ENCODE measurements at places on chromosomes 5 and 9.

GRCh38 chr5:133878236-133878555, 90.2 kb downstream of the C5orf15 start:
- no peak for DNase-seq

GRCh38 chr5:96809921-96810320, 2.2 kb upstream of the ERAP1 start:
- DNase-seq, result no peak

DNA sequence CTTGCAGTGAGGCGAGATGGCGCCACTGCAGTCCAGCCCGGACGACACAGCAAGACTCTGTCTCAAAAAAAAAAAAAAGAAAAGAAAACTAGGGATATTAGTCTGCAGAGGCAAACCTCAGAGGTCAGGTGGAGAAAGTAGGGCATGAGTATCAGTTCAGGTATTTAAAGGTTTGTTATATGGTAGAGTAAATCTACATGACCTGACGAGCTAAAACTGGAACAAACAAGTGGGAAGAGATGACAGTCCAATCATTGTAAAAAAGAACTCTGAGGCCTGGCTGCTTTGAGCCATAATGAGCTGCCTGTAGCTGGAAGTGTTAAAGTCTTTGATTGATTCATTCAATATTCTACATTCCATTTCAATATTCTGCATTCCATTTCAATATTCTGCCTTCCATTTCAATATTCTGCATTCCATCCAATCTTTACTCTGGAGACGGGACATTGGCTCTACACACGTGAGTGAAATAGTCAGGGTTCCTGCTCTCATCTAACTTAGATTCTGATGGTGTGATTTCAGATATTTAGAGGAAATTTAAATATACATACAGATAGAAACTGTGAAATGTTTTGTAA, 28.9 kb upstream of the GRAMD2B start:
- DNase-seq, result no peak

DNA sequence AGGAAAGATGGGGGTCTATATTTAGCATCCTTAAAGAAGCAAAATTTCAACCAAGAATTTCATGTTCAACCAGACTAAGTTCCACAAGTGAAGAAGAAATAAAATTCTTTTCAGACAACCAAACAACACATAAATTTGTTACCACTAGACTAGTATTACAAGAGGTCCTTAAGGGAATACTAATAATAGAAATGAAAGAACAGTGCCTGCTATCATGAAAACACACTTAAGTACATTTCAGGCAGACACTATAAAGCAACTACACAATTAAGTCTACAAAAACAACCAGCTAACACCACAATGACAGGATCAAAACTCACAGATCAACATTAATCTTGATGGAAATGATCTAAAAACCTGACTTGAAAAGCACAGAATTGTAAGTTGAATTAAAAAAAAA, 477.2 kb downstream of the PTPRD start:
- DNase-seq, result no peak

DNA sequence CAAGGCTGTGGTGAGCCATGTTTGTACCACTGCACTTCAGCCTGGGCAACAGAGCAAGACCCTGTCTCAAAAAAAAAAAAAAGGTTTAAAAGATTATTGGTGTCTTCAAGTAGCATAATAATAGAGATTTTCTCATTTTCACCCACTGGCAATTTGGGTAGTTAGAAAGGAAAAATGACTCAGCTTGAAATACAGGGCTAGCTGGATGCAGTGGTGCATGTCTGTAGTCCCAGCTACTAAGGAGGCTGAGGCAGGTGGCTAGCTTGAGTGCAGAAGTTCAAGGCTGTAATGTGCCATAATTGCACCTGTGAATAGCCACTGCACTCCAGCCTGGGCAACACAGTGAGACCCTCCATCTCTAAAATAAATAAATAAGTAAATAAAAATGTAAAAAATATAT, 111.1 kb downstream of the ARRDC3 start:
- no peak for DNase-seq

DNA sequence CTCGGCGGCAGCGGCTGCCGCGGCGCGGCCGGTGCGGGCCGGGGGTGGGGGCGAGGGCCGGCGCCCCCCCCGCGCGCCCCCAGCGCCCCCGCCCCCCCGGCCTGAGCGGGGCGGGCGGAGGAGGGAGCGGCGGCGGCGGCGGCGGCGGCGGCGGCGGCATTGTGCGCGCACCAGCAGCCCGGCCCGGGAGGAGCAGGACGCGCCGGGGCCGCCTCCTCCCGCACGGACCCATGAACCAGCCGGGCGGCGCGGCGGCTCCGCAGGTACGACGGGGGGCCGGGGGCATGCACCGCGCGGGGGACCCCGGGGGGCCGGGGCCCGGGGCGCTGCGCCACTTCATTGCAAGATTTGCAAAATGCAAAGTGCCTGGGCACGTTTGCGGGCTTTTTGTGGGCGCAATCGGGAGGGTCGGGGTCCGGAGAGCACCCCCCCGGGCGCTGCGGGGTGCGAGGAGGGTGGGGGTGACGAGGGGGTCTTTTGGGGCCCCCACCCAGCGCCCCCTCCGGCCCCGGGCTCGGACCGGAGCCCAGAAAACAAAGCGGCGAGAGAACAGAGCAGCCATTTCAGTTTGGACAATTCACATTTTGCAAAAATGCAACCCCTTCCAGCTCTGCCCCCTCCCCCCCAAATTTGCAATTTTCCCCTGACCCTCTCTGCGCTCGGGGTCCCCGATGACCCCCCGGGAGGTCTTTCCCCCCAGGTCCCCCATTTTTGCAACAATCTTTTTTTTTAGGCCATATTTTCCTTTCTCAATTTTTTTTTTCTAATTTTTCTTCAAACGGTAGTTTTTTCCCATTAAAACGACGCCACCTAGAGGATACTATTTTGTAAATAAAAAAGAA, at the start of gene ZNF618:
ZNF618 (plus strand) TSS at position 159 of the 842 bp plus-strand sequence; CDS start at position 231, 72 bp downstream.
- no peak for DNase-seq

DNA sequence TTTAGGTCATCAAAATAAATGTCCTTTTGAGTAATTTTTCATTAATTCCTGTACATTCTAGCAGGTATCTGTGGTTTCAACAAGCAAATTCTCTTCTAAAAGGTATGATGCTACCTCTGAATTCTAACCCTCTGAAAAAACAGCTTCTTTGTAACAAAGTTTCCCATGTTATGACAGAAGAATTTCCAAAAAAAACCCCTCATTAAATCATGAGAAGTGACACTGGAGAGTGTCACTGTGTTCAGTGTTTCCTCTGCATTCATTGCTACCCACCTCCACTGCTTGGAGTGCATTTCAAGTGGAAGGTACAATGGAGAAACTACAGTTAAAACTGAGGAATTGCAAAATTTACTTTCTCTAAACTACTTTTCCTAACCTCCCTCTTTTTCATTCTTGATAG, 10.1 kb downstream of the CDKN2A start:
- DNase-seq, result no peak

GRCh38 chr9:71607461-71607881, 160.8 kb downstream of the CEMIP2 start:
- DNase-seq, result no peak

GRCh38 chr5:10860645-10861422, 99.8 kb upstream of the DAP start:
- no peak for DNase-seq

- DNase-seq, result peak; percentile 87
Measured at GRCh38 chr9:124342776-124343485, 72.3 kb downstream of the PSMB7 start.

DNA sequence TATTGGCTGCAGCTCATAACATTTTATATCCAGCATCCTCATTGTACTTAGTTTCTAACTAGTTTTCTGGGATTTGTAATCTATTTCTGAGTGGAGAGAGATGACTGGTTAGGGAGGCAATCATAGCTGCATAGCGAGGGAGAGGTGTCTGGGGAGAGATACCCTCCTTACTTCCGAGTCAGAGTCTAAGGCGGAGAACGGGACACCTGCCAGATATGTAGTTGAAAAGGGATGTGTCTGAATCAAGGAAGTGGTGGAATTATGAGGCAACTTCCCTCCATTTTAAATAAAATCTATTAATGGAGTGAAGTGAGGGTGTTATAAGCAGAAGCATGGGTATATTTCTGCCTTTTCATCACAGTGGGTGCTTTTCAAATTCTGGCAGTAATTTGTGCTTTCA, 126.5 kb downstream of the MAST4 start:
- no peak for DNase-seq

DNA sequence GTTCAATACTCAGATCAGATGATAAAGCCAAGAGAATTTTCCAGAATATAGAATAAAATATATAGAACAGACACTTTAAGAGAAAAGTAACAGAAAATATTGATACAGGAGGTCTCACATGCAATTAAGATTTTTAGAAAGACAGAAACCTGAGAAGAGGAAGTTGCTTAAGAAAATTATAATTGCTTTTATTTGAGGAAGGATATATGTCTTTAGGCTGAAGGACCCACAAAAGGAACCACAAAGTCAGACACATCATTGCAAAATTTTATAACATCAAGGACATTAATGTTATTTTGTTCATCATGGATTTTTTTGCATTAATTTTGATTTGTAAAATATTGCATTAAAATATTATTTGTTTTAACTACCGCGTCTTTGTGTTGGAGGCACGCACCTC, 141.5 kb downstream of the FSTL4 start:
- DNase-seq, result no peak

- DNase-seq, result no peak
Measured at GRCh38 chr5:35339616-35340100, 109.4 kb upstream of the PRLR start.

DNA sequence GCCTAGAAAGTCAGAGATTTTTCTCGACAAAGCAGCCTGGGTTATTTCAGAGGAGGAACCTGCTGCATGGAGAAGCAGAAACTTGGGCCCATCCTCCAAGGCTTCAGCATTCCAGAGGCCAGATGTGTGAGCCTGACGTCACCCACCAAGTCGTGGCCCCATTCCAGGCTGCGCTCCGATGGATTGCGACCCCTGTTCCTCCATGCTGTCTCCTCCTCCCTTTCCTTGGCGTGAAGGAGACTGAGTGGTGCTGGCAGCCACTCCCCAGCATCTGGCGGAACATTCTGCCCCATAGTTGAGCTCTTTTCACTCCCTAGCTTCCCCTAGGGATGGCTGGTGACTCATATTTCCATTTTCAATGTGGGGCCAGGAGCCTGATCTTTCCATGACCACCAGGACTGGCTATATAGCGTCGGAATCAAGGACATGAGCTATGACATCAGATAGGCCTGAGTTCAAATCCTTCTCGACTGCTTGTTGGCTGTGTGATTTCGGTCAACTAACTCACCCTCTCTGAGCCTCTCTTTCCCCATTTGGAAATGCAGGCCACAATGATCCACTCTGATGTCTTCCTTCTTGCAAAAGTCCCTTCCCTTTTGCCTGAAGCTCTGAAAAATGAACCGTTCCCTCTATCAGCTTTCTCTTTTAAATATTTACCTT, 24.5 kb upstream of the DUSP1 start:
- no peak for DNase-seq

DNA sequence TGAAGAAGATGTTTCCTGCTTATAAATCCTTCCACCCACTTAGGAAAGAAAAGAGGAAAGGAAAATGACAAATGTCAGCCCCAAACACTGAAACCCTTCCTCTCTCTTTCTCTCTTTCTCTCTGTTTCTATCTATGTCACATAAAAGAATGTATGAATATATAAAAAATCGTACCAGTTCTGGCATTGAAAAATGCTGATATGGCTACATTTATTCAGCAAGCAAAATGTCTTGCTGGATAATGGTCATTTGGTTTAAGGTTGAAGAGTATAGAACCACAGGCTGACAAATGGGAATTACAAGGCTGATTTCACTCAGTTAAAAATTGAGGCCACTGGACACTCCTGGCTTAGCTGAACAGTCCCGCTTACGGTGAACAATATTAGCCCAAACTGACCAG, 335.9 kb downstream of the PARP8 start:
- no peak for DNase-seq

DNA sequence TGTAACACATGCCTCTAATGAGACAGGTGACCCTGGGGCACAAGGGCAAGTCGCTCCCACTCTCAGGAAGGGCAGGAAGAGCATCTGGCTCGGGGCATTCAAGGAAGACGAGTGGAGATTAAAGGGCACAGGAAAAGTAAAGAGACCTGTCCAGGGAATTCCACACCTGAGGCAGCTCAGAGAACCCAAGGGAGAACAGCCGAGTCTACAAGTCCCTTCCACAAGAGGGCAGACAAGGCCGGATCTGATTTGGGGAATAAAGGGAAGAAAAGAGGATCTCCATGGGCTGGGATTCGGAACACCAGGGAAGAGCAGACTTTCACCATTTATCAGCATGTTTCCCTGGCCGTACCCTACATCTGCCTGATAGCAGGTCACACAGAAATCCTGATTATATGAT, 28.1 kb downstream of the GPX3 start:
- no peak for DNase-seq

DNA sequence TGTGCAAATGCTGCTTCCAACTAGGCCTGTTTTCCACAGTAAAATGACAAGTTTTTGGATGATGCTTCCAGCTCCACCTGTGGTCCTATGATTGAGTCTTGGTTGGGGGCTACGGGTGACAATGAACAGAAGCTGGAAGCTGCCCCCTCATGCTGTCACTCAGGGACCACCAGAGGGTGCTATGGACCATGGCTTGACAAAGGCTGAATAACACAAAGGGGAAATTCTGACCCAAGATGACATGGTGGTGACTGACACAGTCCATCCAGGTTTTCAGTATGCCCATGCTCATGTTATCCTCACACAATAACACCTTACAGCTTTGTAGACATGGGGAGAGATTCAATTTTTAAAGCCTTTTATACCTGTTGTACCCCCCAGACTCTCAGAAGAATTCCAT, 23.9 kb upstream of the SAP30L start:
- DNase-seq, result no peak

- DNase-seq, result no peak
Measured at GRCh38 chr5:36679221-36679989, 73.0 kb downstream of the SLC1A3 start.

GRCh38 chr5:42760426-42760825, 3.8 kb downstream of the CCDC152 start:
- no peak for DNase-seq

DNA sequence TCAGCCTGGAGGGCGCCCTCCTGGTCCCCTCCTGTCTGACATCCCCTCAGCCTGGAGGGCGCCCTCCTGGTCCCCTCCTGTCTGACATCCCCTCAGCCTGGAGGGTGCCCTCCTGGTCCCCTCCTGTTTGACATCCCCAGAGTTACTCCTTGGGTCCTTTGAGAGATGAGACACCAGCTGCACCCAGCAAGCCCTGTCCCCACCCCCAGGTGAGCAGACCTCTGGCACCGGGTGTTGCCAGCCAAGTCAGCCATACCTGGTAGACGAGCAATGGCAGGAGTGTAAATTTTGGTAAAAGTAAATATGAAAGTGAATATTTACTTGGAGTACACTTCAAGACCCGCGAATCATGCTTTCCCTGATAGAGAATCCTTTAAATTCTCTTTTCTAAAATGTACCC, 25.4 kb downstream of the EXOC3 start:
- no peak for DNase-seq

DNA sequence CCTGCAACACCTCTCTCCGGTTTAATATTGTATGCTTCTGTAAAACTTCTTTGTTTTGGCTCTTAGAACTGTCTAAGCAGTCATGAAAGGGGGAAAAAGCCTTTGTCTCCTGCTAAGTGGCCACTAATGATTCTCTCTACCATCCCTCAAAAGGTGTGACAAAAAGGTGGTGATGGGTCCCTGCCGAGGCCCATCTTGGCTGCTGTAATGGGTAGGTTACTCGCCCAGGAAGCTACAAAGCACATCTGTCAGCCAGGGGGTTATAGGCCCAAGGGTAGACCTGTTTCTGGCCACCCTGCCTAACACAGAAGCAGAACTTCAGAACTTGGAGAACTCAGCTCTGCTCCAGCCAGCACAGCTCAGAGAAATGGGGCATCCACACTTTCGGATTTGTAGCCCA, 1.6 kb downstream of the FAM219A start:
- no peak for DNase-seq
